ENCODE measurements at places on chromosomes 5 and 9. TPM values are rescaled to one million over a fixed set of nuclear protein-coding genes. Genes with fewer than 3 reads are reported as not detected.

Gene CTXN3
- not detected for total RNA-seq

Gene RCL1
- 12.9 TPM for total RNA-seq

Gene PIP5K1B
- not detected for total RNA-seq

Gene C9orf50
- total RNA-seq = not detected

Gene NKD2
- 0.22 TPM for total RNA-seq

Gene FOXD4L3
- total RNA-seq = not detected

Gene DRD1
- total RNA-seq = not detected

Gene PTPDC1
- total RNA-seq = 3.0 TPM

Gene MLANA
- total RNA-seq = not detected

Gene RNF208
- total RNA-seq = 0.22 TPM

Gene CDKN2B
- total RNA-seq = 1.4 TPM

Gene IL4
- not detected for total RNA-seq

Gene ZDHHC12
- 44.6 TPM for total RNA-seq

DNA sequence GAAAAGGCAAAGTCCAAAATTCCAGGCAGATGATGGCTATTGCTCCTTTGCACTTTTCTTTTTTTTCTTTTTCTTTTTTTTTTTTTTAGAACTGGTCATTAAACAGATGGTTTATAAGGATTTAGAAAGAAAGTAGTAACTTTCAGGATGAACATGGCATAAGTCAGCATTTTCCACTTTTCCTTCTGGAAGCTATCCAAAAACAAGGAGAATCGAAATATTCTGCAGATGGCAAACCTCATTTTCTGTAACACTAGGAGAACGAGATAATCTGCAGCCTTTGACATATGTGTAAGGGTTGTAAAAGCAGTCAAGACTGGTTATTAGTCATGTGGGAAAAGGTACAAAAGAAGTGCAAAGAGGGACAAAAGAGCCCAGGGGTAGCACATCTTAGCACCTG is 69.1 kb upstream of the PUM3 start:
- DNase-seq = no peak

GRCh38 chr9:16100537-16101091 is 547.8 kb downstream of the CCDC171 start:
- DNase-seq = no peak

DNA sequence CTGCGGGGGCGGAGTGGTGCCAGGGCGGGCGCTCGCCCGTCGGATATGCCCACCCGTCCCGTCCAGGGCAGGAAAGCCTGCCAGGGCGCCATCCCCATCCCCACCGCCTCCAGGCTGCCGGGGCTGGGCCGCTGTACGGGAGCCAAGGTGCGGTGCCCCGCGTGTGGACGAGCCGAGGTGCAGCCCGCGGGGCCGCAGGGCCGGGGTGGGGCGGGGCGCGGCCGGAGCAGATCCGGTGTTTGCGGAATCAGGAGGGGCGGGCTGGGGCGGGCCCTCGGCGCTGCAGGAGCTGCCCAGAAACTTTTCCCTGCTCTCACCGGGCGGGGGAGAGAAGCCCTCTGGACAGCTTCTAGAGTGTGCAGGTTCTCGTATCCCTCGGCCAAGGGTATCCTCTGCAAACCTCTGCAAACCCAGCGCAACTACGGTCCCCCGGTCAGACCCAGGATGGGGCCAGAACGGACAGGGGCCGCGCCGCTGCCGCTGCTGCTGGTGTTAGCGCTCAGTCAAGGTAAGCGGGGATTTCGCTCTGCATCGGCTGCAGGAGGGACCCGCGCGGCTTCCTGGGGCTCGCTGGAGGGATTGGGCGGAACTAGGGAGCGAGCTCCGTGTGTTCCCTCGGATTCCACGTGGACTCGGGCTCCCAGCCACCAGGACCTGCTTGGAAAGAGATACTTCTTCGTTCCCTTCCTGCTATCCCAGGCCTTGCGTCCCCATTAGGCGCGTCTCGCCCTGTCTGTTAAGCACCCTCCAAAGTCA is at the start of gene ITGA2:
ITGA2 (plus strand) TSS at position 328 of the 756 bp plus-strand sequence; CDS start at position 445, 117 bp downstream.
- DNase-seq = peak; percentile 59

DNA sequence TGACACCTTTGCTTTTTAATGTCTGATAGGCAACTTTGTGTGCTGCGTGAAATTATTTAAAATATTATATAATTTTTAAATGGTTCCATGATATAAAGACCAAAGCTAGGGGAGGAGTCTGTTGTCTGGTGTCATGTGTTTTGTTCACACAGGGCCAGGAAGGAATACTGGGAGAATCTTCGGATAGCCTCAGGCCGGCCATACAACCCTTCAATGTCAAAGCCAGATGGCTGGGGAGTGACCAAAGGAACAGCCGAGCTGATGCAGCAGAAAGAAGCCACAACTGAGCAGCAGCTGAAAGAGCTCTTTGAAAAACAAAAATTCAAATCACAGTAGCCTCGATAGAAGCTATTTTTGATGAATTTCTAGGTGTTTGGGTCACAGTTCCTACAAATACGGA is 19.2 kb downstream of the BHMT start:
- no peak for DNase-seq

DNA sequence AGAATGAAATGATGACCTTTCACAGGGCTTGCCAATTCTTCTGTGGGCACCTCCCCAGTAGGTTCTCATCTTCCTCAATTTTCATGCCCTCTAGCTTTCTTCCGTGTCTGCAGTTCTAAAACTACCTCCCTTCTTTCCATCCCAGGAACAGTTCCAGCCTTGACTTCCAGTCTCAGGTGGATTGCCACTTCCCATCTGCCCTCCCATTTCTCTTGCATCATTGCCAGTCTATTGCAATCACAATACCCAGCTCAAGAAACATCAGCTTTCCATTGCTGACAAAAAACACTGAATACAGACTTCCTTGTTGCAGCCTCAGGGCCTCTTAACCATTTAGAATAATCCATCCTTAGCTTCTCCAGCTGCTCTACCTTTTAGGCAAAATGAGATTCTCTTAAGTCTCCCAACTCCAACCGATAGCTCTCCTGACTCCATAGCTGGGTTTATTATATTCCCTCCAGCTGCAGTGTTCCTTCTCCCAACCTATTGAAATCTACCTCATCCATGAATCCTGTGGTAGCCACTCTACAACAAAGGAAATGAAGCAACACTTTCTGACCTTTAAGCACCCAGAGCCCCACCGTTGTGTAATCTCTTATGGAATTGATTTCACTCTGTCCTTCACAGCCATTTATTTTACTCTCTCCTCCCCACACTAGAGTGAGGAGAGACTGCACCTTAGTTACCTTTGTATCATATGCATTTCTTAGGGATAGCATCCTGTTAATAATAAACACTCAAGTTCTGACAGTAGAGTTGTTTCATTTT is 75.6 kb upstream of the PCA3 start:
- DNase-seq = peak; percentile 26

- no peak for DNase-seq
These were observed 4.4 kb downstream of the NPM1 start for GRCh38 chr5:171391996-171392577.

- no peak for DNase-seq
These were observed at the start of gene PCDHA13 for GRCh38 chr5:140881889-140882590. Gene PCDHA13, plus strand, starts transcription at chr5:140882124. Its CDS starts 145 bp downstream, at chr5:140882269.

DNA sequence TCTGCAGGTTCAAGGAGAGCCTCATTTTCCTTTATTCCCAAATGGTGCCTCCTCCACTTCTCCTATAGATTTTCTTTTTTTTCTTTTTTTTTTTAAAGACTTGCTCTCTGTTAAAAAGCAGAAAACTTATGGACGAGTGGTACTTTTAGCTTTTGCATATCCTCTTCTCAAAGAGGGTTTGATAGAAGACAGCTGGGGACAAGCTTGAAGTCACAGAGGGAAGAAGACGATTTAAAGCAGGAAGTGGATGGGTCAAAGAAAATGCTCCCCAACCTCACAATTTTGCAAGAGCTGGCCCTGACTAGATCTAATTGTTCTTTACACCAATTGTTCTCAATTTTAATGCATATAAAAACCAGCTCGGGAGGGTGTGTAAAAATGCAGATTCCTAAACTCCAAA is 48.9 kb downstream of the APBA1 start:
- no peak for DNase-seq

DNA sequence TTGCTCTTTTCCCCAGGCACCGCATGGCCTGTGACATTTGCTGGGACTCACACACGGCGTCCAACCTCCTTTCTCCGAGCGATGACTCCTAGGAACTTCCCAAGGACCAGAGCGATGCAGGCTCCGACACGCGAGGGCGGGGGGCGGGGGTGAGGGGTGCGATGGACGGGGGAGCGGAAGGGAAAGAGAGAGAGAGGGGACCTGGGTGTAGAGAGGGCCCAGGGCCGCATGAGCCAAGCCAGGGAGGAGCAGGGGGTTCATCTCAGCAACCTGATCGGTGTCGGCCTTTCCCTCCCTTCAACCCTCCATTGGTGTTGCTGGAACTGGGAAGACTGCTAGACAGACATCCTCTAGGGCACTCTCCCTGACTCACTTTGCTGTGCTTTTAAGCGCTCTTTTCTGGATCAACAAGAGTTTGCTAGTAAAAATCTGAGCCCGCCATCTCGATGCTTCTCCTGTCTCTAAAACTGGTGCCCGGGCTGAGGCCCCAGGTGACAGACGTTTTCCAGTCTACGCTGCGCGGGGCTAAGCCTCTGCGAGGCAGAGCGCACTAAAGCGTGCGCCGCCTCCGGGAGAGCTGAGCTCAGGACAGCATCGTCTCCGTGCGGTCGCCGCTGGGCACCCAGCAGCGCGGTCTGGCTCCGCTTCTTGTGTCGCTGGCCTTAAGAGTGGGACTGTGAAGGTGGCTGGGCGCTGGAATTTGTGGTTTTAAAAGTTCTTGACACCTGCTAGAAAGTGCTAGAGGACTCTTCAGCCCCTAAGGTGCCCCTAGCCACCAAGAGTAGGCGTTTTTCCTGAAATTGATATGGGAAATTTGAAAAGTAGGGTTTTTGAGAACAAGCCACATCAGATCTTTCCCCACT is 1.0 kb upstream of the TSLP start:
- DNase-seq = no peak

DNA sequence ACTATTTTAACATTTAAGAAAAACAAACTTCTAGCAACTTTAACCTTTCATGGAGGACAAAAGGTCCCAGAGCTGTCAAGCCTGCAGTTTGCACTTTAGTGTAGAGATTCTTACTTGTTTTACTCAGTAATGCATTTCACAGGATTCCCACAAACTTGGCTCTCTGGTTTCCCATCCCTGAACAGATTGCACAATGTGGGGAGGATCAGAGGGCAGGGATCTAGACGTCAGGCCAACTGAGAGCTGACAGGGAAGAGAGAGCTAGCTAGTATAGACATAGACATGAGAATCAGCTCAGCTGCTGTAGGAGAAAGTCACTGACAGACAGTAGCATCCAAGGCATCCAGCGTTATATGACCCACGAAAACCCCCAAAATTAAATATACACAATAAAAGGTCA is 20.9 kb upstream of the BNIP1 start:
- no peak for DNase-seq

DNA sequence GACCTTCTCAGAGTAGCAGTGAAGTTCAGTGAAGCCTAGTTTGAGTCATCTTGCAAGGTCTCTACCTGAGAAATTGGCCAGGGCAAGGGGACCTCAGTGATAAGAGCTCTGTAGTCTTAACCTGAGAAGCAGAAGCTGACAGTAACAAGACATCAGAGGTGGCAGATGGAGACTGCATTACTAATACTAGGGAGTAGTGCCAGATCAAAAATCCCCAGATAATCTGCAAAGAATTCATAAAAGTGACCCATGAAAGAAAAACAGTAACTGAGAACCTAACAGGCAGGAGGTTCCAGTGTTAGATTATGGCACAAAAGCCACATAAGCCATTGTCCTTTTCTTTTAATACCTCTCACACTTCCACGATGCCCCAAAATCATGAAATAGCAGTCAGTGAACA is 175.5 kb downstream of the MUSK start:
- no peak for DNase-seq

GRCh38 chr9:134635351-134636148 is 6.1 kb upstream of the COL5A1 start:
- DNase-seq = no peak

GRCh38 chr5:55171471-55171870 is 1.5 kb downstream of the CDC20B start:
- no peak for DNase-seq

GRCh38 chr9:123162360-123162759 is 106.0 kb downstream of the STRBP start:
- no peak for DNase-seq

- no peak for DNase-seq
These were observed 14.7 kb downstream of the SIL1 start for GRCh38 chr5:139183502-139183901.

- DNase-seq = no peak
These were observed 53.3 kb upstream of the LHFPL2 start for GRCh38 chr5:78701795-78702410.

DNA sequence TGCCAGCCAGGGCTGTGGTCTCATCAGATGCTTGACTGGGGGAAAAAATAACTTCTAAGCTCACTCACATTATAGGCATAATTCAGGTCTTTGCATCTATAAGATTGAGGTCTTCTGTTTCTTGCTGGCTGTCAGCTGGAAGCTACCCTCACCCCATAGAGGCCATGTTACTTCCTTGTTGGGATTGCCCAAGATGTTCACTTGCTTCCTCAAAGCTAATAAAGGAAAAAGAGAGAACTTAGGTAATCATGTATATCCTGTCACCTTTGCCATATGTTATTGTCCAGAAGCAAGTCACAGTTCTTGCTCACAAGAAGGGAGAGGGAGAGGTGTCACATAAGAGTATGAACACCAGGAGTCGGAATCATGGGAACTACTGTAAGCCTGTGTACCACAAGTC is 38.7 kb upstream of the ANKRD34B start:
- DNase-seq = no peak

DNA sequence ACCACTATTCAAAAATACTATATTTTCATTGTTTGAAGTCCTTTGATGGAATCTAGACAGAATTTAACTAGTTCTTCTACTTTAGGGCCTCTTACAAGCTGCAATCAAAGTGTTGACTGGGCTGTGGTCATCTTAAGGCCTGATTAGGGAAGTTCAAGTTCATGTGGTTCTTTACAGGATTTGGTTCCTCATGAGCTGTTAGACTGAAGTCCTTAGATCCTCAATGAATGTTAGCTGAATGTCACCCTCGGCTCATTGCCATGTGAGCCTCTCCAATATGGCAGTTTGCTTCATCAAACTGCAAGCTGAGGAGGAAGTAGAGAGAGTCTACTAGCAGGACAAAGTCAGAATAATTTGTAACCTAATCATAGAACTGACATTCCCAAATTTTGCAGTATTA is 135.1 kb downstream of the CSNK1G3 start:
- DNase-seq = no peak

Data from lung microvascular endothelial cell (primary cell).